Cerebellar cortex (tissue), 1 donor: ENCODE measurements at places on chromosomes 13 and 19.
A peak's percentile ranks its signal among the peaks of the same experiment; 100 is the strongest.

DNA sequence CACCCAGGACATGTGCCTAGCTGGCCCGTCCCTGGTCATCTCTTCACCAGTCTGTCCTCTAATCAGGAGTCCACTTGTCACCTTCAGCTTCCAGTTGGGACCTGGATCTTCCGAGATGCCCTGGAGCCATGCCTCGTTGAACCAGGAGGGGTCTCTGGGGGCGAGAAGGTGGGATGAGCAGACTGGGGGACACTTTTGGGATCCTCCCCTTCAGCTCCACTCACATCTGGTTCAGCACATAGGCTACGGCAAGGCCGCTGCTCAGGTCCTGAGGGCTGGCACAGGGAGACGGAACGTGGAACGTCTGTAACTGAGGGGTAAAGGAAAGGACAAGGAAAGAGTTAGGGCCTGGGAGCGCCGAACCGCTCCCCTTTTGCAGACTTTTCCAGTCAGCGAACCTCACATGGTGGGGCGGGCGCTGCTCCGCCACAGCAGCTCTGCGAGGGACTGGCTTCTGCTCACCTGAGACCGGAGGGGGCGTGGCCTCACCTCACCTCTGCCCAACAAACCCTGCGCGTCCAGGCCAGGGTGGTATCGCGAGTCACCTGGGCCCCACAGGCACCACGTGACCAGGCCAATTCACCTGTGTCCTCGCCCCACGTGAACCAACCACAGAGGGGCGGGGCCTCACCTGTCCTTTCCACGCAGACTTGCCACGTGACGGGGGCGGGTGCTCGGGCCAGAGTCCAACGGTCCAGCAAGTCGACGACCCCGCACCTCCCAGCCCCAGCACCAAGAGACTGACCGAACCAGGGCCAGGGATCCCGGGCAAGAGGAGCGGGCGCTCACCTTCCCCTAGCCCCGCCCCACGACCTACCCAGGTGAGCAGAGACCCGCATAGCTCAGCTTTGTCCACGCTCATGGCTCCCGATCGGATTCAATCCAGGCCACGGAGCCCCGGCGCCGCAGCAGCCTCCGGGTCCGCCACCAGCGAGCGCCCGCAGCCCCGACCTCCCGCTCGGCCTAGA is at the start of gene HOOK2:
HOOK2 (minus strand) TSS at position 965 of the 968 bp plus-strand sequence; CDS start at position 862, 103 bp downstream.
- DNase-seq: no peak

DNA sequence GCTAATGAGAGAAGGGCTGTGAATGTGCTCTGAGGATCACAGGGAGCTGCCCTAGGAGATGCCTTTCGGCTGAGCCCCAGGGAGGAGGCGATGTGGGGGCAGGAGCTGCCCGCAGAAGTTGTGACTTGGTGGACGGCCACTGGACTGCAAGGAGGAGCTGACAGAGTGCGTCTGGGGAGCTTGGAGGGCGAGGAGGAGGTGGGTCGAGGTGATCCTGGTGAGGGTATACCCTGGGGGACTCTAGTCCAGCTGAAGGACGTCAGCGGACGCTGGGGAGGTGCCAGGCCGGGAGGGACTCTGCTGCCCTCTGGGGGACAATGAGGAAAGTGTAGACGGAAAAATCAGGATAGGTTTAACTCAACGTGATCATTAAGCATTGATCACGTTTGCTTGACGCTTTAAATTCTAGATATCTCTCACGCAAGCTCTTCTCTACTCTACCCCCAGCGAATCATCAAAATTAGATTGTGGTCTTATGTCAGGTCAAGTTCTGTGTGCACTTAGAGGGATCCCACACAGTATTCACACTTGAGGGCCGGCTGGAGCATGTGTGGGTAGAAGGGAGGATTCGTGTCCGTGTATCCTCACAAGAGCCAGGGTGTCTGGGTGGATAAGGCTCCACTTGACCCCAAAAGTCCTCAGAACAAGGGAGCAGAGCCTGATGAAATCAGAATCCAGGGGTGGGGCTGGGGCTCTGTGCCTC is 3.3 kb upstream of the CEACAM7 start:
- no peak for DNase-seq

GRCh38 chr19:51398096-51398704 is 7.8 kb upstream of the C19orf84 start:
- DNase-seq: peak; percentile 69

DNA sequence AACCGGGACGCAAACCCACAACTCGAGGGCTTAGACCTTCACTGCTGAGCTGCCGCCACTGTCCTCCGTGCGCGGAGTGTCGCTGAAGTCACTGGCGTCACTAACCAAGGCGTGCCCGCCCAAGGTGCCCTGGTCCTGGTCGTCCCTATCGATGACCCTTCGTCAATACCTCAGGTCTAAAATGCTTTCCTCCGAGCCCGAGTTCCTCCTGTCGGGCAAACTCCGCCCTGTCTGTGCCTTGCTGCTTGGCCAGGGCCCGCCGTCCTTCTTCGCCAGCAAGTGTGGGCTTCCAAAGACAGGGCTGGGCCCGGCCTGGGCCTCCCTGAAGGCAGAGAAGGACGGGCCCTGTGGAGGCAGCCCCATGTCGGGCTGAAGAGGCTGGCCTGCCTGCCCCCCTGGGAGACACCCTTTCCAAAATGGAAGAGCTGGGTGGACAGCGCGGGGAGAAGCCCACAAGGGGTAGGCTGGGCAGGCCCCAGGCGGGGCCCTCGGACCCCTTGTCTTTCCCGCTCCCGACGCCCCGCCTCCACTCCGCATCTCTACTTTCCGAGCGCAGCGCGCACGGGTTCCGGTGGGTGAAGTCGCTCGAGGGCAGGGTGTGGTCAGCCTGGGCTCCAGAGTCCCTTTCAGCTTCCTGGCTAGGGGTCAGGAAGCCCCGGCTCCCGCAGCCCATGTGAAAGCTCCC is 13.4 kb downstream of the RB1 start:
- no peak for DNase-seq

GRCh38 chr19:7868671-7869452 is 5.3 kb downstream of the PRR36 start:
- peak; percentile 82 for DNase-seq

- DNase-seq: no peak
These were observed 108.7 kb downstream of the SHISA2 start for GRCh38 chr13:25943081-25943480.

DNA sequence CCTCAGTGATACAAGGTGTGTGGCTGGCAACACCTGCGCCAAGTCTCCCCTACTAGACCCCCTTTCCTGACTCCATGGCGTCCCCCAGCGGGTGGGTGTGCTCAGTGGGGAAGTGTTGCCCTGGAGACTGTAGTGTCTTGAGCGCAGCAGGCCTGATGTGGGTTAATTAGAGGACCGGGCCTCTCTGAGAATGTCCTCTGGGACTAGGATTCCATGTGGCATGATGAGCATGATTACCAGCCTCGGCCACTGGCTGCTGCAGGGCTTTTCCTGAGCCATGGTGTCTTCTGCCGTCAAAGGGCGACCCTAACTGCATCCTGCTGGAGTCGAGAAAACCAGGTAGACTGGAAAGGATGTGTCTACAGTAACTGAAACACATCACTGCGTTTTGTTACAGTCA is 28.1 kb downstream of the MICOS13 start:
- no peak for DNase-seq

DNA sequence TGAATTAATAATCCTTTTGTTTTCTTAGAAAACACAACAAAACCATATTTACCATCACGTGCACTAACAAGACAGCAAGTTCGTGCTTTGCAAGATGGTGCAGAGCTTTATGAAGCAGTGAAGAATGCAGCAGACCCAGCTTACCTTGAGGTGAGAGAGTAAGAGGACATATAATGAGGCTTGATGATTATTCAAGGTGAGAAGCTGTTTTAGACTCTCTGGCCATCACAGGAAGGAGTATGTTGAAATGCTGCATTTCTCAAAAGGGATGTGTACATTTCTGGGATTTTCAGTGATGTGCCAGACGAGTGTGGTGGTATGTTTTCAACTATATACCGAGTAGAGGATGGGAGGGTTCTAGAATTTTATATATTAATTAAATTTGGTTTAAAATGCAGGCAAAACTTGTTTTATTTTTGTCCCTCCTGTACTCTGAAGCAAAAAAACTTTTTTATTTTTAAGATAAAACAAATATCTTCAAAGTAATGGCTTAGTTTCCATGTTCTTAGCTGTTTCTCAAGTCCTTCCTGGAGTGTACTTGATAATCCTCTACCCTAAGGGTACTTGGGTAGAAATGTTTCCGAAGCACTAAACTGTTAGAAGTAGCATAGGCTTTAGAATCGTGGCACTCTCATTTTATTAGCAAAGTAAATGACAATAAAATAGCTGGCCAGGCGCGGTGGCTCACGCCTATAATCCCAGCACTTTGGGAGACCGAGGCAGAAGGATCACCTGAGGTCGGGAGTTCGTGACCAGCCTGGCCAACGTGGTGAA is 51.1 kb downstream of the N4BP2L1 start:
- DNase-seq: no peak

DNA sequence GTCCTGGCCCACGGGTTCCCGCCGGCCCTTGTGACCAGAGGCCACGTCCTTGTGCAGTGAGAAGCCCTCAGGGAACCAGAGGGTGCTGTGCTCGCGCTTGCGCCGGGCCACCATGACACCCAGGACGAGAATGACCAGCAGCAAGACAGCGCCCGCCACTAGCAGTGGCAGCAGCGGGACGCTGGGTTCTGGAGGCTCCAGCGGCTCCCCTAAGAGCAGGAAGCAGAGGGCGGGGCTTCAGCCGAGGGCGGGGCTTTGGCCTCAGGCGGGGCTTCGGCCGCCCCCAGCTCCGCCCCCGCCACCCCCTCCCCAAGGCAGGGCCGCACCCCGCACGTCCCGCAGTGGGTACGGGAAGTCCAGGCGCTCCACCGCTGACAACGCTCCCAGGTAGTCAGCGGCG is 30.4 kb downstream of the NOTCH3 start:
- no peak for DNase-seq

GRCh38 chr13:74070513-74070912 is 63.7 kb downstream of the KLF12 start:
- no peak for DNase-seq

DNA sequence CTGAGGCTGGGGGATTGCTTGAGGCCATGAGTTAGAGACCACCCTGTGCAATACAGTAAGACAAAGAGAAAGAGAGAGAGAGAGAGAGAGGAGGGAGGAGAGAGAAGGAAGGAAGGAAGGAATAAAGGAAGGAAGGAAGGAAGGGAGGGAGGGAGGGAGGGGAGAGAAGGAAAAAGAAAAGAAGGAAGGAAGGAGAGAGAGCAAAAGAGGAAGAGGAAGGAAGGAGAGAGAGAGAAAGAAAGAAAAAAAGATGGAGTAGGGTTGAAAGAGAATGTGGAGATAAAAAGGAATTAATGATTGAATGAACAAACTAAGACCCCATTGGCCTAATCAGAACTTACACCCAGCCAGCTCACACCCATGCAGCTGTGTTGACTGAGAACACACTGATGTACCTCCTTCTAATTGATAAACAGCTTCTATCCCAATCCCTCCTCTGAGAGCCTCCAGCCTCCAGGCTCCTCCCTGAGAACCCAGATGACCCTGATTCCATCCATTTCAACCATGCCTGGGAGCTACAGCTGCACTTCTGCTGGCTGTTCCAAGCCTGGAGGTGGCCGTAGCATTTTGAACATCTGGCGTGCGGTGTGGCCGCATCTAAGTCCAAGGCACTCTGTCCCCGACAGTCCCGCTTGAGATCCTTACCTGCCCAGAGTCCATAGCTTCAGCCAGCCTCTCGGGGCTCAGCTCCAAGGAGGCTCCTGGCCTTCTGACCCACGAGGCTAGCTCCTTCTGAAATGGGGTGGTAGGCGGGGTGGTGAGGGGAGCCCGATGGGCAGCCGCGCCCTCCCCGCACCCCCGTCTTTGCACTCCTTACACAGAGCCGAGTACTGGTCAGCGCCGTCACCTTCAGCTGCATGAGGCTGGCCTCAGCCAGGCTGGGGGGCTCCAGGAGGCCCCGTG is 1.1 kb downstream of the PRODH2 start:
- DNase-seq: no peak

- DNase-seq: no peak
These were observed 4.9 kb upstream of the ZNF787 start for GRCh38 chr19:56125806-56126590.

DNA sequence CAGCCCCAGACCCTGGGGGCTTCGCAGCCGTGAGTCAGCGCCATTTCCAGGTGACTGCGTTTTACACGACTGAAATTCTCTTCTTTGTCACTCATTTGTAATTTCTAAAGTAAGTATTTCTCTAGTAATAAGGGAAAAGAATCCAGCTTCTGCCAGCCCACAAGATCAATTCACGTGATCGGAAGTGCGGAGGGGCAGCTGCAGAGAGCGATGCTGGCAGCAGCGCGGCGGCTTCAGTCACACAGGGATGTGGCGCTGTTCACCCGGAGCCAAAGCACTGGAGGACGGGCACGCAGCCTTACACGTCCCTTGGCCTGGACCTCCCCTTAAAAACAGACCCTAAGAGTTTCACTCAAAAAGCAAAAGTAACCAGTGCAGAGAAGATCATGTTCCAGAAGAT is 18.4 kb downstream of the GRTP1 start:
- DNase-seq: no peak

- no peak for DNase-seq
These were observed 148.0 kb downstream of the PRR20E start for GRCh38 chr13:57314897-57315520.

- no peak for DNase-seq
These were observed 2.9 kb upstream of the ATP8B3 start for GRCh38 chr19:1814833-1815604.

DNA sequence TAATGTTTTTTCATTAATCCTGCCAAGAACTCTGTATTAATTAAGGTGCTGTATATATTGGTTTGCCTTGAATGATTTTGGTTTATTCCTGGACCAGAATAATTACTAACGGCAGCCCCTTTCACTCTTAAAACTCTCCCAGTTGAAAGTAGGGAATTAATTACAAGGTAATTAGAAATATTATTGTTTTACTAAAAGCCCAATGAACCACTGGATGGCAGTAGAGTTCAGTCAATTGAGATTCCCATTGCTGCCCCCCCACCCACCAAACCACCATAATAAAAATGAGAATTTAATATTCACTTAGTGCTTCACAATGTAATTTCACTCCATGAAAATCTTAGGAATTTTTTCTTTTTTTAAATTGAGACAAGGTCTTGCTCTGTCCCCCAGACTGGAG is 13.7 kb downstream of the WBP4 start:
- DNase-seq: peak; percentile 46

DNA sequence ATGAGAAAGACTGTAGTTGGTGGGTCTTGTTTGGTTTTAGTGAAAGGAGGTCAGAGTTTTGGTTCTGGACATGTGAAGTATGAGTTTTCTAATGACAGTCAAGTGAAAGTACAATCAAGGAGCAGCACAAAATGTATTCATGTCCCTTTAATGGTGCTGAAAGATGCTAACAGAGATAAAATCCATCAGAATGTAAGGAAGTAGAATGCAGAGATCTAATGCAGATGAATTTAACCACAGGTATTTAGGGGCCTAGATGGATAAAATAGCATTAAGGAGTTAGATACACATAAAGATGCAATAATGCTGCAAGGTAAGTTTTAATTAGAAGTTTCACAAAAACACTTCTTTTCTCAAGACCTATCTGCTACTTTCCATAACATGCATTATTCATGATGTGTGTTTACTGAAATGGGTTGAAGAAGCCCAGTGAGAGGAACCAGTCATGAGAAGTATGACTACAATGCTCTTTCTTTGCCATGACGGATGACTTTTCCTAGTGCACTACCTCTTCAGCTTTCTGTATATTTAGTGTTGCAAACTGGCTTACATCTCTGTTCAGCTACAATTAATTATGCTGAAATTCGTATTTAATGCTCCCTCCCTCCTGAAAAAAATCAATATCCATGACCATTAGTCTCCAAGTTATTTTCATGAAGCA is 222.9 kb upstream of the HTR2A start:
- no peak for DNase-seq
